ENCODE measurements at places on chromosomes 1 and 21.
A peak's percentile ranks its signal among the peaks of the same experiment; 100 is the strongest.

DNA sequence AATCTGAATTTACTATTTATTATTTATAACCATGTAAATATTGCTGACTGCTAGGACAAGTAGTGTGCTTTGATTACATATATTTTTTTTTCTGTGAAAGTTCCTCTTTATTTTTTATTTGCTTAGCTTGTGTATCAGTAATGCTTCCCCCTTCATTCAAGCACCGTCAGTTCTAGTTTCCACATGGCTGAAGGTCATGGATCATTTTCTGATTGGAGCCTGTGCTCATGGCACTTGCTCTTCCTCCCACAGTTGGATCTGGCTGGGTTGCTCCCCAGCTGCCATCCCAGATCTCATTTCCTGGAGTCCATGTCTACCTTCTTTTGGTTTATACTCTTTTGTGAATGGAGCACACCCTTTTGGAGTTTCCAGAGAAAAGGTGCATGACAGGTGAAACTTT is 57.0 kb upstream of the IGSF5 start:
- no peak for DNase-seq

DNA sequence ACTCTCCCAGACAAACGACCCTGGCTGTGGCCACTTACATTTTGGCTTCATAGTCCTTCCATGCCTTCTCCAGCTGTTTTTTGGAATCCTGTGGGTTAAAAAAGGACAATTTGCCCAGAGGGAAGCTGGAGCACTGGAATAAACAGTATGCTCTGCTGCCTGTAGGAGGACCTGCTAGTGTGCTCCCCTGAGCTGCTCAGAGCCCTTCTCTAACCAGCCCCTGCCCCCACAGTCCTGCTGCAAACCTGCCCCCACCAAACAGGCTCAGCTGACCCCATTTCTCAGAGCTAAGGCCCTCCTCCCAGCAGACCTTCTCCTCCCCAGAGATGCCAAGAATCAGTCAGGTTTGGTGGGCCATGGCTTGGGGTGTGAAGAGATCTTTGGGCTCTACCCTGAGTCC is 26.9 kb upstream of the TCEA3 start:
- no peak for DNase-seq

DNA sequence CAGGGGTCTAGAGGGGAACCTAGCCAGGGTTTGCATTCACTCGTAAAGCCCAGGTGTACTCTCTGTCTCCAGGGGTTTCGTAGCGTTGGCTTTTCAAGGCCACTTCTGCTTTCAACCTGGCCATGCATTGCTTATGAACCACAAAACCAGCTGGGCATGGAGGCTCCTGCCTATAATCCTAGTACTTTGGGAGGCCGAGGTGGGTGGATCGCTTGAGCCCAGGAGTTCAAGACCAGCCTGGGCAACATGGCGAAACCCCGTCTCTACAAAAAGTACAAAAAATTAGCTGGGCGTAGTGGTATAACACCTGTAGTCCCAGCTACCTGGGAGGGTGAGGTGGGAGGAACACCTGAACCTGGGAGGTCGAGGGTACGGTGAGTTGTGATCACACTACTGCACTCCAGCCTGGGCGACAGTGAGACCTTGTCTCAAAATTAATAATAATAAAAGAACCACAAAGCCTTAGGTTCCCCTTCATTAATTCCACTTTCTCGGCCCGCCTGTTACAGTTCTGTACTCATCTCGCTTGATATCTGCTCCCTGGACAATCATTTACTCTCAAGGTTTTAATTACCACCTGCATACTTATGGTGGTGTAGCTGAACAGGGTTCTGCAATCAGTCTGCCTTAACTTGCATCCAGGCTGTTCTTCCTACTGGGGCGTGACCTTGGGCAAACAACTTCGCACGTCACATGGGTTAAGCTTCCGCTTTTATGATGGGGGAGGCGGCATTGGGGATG is 6.1 kb downstream of the SLC16A4 start:
- no peak for DNase-seq

DNA sequence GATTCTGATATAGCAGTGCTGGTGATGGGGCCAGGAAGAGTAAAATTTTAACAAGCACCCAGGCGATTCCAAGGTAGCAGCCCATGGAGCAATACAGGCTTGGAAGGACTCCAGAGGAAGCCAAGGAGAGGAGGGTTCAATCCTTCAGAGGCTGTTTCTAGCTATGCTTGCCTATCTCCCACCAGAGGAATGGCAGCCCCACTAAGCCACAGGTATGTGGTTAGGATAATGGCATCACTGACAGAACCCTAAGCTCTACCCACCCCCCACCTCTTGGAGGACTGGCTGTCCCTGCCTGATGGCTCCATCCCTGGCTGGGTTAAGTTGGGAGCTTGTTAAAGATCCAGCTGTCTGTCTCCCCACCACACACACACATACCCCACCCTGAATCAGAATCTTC is 19.3 kb upstream of the PTAFR start:
- DNase-seq = no peak

DNA sequence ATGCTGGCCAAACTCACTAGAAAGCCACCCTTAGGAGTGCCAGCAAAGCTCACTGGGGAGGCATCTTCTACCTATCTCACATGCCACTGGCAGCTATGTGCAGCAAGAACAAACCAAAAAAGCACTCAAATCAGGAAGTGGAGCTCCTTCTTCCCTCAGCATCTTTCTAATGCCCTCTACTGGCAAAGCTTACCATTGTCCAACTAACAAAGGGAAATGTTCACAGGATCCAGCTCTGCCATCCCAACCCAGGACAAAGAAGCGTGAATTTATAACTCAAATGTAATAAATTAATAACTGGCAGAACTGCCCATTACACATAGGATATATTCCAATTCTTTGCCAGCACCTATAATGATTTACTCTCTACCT is 38.9 kb downstream of the LEPR start:
- DNase-seq = no peak

DNA sequence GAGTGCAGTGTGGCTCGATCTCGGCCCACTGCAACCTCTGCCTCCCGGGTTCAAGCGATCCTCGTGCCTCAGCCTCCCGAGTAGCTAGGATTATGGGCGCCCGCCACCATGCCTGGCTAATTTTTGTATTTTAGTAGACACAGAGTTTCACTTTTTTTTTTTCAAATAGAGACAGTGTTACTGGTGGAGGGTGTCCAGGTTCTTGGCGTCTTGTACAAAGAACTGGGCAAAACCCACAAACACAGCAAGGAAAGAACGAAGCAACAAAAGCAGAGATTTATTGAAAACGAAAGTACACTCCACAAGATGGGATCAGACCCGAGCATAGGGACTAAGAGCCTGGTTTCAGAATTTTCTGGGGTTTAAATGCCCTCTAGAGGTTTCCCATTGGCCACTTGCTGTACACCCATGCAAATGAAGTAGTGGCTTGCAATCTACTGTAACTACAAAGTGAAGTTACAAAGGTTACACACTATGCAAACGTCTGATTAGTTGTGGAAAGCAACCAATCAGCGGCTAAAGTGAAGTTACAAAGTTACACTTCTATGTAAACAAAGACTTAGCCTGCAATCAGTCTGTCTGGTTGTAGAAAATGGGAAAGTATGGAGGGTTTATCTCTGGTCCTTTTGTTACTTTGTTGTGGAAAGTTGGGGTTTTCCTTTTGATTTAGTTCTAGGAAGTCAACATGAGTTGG is 199.1 kb downstream of the DYRK1A start:
- no peak for DNase-seq

DNA sequence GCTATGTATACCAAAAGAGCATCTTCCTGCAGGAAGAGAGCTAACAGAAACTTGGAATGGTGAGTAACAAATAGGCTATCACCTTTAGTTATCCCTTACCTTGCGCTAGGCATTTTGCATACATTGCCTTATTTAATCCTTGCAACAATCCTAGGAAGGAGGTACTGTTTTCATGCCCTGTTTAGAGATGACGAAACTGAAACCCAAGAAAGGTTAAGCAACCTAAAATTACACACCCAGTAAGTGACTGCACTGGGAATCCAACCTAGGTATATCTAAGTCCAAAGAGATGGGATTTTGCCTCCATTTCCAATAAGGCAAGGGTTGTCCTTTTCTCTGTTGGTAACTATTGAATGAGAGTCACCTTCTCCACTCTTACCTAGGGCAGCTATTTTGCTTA is 144.5 kb downstream of the TM2D1 start:
- DNase-seq = no peak

- no peak for DNase-seq
These were observed 24.8 kb downstream of the ZNHIT6 start for GRCh38 chr1:85683292-85684025.

DNA sequence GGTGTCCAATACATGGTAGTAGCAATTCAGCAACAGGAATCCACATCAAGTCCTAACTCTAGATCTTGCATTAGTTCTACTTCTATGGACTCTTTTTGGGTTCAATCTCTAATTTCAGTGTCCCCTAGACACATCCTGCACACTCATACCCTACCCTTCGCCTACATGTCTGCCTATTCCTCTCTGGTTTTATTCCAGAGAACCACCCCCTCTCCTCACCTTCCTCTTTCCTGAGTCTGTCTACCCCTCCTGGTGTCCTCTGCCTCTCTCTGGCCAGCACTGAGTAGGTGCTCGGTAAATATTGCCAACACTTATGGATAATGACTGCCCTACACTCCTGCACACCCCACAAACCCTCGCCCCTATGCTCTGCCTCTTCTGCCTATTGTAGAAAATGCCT is 9.5 kb downstream of the TAL1 start:
- no peak for DNase-seq

GRCh38 chr1:235917267-235917811 is 50.6 kb upstream of the LYST start:
- no peak for DNase-seq

DNA sequence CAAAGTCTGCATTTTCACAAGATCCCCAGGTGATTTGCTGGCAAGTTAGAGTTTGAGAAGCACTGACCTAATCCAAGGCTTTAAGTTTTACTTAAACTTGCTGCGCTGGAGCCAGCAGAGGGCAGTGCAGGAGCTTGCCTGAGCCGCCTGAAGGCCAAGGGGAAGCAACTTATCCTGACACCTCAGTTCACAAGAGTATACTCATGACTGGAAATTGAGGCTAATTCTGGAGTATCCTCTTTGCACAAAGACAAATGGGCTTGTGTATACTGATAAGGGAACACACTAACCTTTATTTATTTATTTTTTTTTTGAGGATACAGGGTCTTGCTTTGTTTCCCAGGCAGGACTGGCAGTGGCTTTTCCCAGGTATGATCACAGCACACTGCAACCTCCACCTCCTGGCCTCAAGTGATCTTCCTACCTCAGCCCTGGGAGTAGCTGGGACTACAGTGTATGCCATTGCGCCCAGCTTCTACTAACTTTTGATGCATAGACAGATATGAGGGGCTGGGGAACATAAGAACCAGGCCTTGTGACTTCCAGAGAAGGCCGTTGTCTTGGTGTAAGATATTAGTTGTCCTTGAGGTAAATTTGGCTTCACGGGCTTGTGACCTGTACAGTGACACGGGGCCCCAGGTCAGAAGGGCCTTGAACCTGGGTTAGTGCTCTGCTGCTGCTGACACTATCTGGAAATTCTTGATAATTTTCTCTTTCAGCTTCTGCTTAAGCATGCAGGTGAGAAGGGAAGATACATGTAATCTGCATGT is 29.0 kb upstream of the SLAMF1 start:
- peak; percentile 24 for DNase-seq

DNA sequence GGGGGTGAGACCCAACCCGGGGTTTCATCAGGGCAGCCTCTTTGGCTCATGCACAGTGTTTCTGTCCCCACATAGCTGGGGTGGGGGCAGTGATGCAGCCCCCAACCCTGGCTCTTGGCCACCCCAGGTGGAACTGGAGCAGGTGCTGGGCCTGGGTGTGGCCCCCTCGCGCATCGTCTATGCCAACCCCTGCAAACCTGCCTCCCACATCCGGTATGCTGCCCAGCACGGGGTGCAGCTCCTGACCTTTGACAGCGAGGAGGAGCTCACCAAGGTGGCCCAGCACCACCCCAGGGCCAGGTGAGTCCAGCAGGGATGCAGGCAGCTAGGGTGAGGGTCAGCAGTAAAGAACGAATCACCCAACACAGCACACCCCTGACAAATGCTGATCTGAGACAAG is 72.3 kb upstream of the TINAGL1 start:
- no peak for DNase-seq

DNA sequence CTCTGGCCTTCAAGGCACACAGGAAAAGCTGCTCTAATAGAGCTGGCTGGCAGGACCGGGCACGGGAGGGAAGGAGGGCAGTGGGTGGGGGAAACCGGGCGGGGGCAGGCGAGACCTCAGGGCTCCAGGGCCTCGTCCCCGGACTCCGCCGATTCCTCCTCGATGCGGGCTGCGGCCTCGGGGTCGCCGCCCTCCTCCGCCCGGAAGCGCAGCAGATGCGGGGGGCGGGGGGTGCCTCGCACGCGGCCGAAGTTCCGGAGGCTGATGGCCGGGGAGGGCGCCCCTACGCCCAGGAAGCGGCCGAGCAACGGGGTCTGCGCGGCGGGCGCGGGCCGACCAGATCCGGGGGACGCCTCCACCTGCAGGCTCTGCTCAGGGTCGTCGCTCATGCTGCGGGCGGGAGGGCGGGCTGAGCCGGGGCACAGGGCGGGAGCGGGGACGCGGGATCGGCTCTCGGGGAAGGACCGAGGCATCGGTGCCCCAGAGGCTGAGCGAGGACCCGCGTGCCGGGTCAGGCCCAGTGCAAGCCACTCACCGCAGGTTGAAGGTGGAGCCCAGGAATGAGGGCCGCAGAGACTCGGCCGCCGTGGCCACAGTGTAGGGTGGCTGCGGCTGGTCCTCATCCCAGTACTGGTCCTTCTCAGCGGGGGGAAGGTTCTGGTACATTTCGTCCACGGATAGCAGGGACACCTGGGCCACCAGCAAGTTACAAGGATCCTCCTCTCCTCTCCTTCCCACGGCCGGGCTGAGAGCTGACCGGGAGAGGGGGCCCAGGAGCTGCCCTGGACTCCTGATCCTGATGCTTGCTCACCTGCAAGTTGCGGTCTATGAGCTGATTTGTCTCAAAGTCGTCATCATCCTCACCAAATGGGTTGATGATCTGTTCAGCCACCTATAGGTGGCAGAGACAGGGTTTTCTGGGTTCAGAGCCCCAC is 3.6 kb downstream of the BEST4 start:
- DNase-seq = no peak

DNA sequence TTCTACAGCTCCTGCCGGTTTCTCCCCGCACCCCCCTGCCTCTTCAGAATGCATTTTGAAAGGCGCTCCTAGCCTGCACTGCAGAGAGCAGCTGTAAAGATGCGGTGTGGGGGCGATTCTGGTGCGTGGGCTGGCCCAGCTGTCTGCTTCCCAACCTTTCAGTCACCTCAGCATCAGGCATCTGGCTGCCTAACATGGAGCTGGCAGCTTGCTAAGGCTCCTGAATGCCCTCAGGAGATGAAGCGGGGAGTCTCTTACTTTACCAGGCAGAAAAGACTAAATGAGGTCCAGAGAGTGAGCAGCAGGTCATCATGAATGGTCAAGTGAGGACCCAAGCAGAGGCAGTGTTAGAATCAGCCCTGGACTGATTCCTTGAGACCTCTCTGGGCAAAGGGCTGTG is 8.7 kb downstream of the IER5 start:
- DNase-seq = no peak

GRCh38 chr1:12191242-12192032 is 24.6 kb downstream of the TNFRSF1B start:
- DNase-seq = no peak

DNA sequence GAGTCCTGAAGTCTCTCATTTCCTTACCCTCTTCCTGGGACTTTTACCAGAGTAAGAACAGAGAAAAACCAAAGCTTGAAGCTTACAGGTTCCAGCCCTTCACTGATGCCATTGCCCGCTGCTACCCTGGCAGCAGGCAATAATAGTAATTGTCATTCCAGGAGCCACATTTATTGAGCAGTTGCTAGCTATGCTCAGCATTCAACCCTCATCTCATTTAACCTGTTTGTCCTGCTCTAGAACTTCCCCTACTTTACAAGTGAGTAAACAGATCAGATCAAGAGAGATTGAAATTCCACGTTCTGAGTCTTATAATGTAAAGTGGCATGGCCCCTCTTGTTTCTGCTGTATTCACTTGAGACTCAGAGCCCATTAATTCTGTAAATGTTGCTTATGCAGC is 80.4 kb downstream of the ATP1A1 start:
- DNase-seq = no peak

Measured in D721Med (cell line).